Activated T-helper 2 cell treated with anti-CD3 and anti-CD28 coated beads, Interferon-gamma antibody, Interleukin-2, Interleukin-4, amounts not matched to agents 10 μg/mL and 5 μg/mL and 100 μg/mL, durations not matched to agents 14 hours and 24 hours and 36 hours (primary cell): ENCODE measurements at places on chromosomes 11 and 22. TPM values are rescaled to one million over a fixed set of nuclear protein-coding genes. Genes with fewer than 3 reads are reported as not detected.

The ANKK1 gene
- 0.11 TPM in 1 of 2 replicates, not detected in the other for total RNA-seq

The KCNJ1 gene
- not detected in 2 replicates for total RNA-seq

- DNase-seq = no peak
Measured at GRCh38 chr11:71525188-71525937, 1.7 kb upstream of the KRTAP5-7 start.

GRCh38 chr22:31983911-31984656 is 39.7 kb downstream of the YWHAH start:
- DNase-seq = no peak

GRCh38 chr11:130861283-130861682 is 55.0 kb downstream of the SNX19 start:
- no peak for DNase-seq

The MAJIN gene
- not detected in 2 replicates for total RNA-seq

The CRYAB gene
- total RNA-seq = not detected in 2 replicates

The ZFP91 gene
- total RNA-seq = 57.7 and 59.3 TPM in 2 replicates

The OR4A16 gene
- not detected in 2 replicates for total RNA-seq

- DNase-seq = no peak
Measured at GRCh38 chr11:118882491-118882890, 1.2 kb upstream of the CXCR5 start.

GRCh38 chr22:21457023-21457787 is 10.0 kb upstream of the TMEM191C start:
- no peak for DNase-seq

DNA sequence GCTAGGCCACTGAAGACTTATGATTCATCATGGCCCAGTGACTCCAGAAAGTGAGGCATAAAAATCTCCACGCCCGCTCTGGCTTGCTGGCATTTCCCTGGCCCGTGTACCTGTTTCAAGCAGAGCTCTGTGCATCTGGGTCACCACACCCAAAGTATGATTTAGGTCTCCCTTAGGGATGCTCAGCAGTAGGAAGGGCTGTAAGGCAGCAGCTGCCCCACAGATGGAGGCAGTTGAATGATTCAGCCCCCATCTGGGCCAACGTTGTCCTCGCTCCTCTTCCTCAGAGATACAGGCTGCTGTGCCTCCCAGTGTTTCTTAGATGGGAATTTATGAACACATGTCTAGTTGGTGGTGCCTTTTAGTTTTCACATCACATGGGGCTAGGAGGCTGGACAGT is 21.6 kb downstream of the GPR83 start:
- no peak for DNase-seq

The OR2AG1 gene
- total RNA-seq = not detected in 2 replicates

The RBFOX2 gene
- 3.2 and 3.5 TPM in 2 replicates for total RNA-seq

- no peak for DNase-seq
Measured at GRCh38 chr22:17569971-17570511, 6.7 kb downstream of the SLC25A18 start.

DNA sequence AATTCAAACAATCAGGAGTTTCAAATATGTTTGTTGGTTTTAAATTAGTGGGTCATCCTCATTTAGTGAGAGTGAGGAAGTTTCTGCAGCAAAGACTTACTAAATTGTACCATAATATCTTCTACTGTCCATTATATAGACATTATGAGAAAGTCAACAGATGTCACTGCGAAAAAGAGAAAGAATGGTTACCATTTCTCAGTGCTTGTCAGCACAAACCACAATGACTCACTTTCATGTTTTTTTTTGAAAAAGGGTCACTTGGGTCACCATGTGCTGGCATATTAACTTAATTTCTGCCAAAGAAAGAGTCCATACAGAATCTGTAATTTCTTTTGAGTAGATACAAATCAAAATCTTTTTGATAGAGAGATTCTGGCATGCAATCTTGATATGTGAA is 924.6 kb upstream of the FAT3 start:
- DNase-seq = no peak

The OR5I1 gene
- not detected in 2 replicates for total RNA-seq

GRCh38 chr11:70623906-70624597 is 225.7 kb downstream of the CTTN start:
- no peak for DNase-seq

The LRRN4CL gene
- 0.18 and 0.23 TPM in 2 replicates for total RNA-seq

DNA sequence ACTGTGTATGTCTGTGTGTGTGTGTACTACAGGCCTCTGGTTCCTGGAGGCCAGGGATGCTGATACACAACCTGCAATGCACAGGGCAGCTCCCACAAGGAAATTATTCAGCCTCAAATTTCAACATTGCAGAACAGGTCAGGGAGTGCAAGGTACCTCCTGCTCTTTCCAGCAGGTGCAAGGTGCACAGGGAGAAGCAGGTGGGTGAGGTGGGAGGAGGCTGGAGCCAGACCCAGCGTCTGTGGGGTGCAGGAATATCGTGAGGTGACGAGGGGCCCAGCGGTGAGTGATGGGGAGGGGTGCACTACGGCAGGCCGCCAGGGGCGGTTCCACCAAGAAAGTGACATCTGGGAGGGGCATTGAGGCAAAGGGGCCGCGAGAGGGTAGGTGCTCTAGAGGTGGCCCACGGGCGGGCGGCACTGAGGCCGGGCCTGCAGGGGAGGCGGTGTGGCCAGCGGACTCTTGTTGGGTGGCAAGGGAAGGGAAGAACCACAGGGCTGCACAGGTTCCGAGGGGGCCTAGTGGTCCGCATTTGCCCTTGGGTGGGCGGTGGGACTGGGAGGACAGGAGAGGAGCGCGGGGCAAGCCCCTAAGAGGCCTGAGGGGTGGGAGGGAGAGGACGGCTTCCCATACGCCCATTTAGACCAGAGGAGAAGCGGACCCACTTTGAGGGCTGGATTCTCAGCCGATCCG is 21.6 kb downstream of the DGCR6L start:
- no peak for DNase-seq

The VPS26B gene
- 41.7 and 43.8 TPM in 2 replicates for total RNA-seq

The SLC7A4 gene
- 0.07 TPM in 1 of 2 replicates, not detected in the other for total RNA-seq

GRCh38 chr22:29128891-29129807 is 56.3 kb downstream of the KREMEN1 start:
- DNase-seq = no peak

The SCGB2A2 gene
- total RNA-seq = not detected in 2 replicates

GRCh38 chr22:28075358-28075981 is 156.4 kb upstream of the PITPNB start:
- no peak for DNase-seq

The KRTAP5-8 gene
- total RNA-seq = not detected in 2 replicates

DNA sequence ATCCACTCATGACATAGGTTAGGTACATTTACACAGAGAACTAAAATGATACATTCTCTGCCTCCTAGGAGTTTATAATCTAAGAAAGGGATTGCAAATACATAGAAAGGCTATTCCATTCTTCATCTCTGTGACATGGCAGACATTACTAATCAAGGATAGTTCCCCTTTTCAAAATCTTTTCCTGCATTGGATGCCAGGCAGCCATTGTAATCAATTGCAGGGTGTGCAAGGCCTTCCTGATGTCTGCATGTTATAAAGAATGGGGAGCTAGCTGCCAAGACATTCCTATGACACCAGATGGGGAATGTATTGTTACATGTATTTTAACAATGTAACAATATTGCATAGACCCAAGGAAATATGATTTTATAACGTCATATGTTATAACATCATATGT is 82.0 kb downstream of the KIRREL3 start:
- no peak for DNase-seq

DNA sequence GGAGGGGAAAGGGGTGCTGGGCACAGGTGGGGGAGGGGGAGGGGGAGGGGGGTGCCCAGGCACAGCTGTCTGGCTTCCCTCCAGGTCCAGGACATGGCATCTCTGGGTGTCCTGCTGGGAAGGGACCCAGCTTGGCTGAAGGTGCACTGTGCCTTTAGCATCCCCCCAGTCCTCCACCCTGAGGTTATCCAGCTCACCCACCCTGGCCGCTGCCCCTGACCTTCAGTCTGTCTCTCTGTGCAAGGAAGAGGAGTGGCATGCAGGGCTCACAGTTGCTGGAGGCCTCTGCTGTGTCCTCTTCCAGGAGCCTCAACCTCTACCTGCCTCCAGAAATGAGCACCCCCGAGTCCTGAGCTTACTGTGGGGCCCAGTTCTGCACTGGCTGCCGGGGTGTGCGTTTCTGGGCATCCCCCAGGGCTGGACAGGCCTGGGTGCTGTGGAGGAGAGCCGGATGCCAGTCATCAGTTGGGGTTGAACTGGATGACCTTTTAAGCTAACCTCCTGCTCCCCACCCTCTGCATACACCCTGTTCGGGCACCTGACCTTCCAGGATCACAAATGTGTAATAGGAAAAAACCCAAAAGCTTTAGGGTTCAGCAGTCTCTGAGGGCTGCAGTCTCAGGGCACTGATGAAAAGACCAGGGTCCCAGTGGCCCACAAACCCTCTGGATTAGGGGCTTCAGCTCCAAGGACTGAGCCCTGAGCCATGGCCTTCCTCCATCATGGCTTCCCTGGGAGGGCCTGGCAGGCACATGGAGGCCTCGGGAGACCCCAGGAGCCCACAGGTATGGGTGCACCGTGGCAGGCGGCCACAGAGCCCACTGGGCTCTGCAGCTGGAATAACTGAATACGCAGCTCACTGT is 9.6 kb upstream of the CTSD start:
- DNase-seq = no peak

GRCh38 chr11:125948278-125949051 is 2.6 kb downstream of the VSIG10L2 start:
- no peak for DNase-seq

- no peak for DNase-seq
Measured at GRCh38 chr11:11391796-11392463, 38.9 kb upstream of the CSNK2A3 start.

The CLP1 gene
- total RNA-seq = 17.7 and 19.9 TPM in 2 replicates

The FCHSD2 gene
- total RNA-seq = 16.0 and 18.1 TPM in 2 replicates

DNA sequence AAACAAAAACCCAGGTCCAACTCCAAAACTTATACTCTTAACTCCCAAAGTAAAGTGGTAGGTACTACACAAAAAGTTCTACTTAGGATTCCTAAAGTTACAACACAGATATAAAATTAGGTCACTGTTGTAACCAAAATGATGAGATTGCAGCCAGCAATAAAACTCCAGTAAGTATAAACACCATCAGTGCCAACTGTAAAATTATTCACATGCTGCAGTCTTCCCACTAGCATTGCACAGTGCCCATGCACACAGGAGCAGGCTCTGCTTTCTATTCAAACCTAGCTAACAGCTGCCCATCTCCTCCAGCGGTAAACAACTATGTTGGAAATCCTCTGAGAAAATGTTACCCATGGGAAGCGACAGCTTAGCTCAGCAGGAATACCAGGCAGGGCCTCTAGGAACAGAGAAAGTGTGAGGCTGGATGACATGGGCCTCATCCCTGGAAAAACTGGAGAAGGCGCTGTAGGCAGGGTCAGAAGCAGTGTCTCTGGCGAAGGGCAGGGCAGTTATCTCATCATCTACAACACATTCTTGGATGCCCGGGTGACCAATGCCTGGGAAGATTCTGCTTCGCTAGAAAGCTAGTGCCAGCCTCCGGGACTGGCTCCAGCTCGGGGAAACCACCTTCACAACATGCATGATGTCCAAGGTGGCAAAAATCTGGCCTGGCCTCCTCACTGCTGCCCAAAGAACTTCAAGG is 9.1 kb downstream of the CPT1A start:
- DNase-seq = no peak

The OR10A2 gene
- 0.02 TPM in 1 of 2 replicates, not detected in the other for total RNA-seq

The ZFTA gene
- 7.0 and 8.9 TPM in 2 replicates for total RNA-seq

- DNase-seq = no peak
Measured at GRCh38 chr22:44025171-44026065, 1.3 kb downstream of the PARVB start.

DNA sequence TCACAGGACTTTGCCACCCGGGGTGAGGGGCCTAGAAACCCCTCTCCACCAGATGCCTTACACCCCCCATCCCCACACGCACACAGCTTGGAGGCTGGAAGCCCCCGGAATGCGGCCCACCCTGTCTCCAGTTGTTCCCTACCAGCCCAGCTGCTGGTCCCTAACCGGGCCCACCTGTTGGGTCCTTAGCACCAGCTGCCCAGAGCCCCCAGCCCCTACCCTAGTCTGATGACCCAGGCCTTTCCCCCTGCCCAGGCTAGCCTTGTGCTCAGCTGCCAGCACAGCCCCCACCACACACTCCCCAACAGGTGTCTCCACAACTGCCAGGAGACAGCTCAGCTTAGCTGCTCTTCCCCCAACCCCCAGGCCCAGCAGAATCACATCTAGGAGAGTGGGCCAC is 67.1 kb downstream of the CDKN1C start:
- no peak for DNase-seq

- no peak for DNase-seq
Measured at GRCh38 chr22:49345896-49346295, 481.8 kb downstream of the BRD1 start.

DNA sequence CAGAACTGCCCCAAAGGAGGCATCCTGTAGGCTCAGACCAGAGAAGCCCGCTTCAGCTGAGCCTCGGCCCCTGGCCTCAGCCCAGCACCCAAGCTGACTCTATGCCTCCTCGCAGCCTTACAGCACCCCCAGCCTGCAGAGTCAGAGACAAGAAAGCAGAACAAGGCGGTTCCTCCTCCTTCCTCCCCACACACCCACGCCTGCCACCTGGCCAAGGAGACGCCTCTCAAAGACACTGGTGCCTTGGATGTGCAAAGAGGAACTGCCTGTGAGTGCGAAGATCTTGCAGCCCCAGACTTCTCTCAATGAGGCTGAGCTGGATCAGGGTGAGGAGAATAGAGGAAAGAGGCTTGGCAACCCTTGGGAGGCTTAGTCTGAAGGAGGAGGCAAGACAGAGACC is 60.2 kb downstream of the PDE2A start:
- no peak for DNase-seq

GRCh38 chr22:49004484-49005399 is 822.9 kb downstream of the BRD1 start:
- no peak for DNase-seq

DNA sequence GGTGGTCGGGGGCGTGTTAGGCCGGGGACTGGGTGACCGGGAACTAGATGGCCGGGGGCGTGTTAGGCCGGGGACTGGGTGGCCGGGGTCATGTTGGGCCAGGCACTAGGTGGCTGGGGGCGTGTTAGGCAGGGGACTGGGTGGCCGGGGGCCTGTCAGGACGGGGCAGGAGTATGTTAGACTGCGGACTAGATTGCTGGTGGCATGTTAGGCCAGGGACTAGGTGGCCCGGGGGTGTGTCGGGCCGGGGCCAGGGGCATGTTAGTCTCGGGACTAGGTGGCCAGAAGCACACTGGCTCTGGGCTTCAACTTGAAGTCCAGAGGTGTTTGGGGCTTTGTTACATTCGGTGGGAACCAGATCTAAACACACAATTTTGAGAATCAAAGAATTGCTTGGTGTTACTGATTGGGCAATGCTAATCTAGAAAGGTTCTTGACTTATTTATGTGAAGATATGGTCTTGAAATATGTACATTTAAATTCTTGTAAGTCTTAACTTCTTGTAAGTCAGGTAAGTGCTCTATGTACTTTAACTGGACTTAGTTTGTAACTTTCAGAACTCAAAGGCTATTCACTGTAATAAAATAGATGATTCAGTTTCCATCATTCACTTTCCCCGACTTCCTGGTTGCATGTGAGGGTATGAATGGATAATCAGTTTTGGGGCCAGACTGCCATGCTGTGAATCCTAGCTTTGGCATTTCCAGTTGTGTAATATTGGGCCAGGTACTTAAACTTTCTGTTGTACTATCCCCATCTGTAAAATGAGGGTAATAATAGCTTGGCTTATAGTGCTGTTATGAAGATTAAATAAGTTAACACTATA is 1.1 kb downstream of the EXT2 start:
- no peak for DNase-seq

- DNase-seq = no peak
Measured at GRCh38 chr22:45884201-45885062, 92.5 kb downstream of the WNT7B start.
